ENCODE measurements at places on chromosomes 6 and 20. TPM values are rescaled to one million over a fixed set of nuclear protein-coding genes. Genes with fewer than 3 reads are reported as not detected.

SLC35F1 gene
- not detected for total RNA-seq

PTK7 gene
- 240 TPM for total RNA-seq

NMBR gene
- total RNA-seq: not detected

ACTR5 gene
- 12.1 TPM for total RNA-seq

SCP2D1 gene
- total RNA-seq: not detected

SLC35B2 gene
- total RNA-seq: 105 TPM

ADGB gene
- not detected for total RNA-seq

- H3K27ac ChIP-seq: no peak overlapping the region
- no peak for DNase-seq
- no peaks in the 10 kb centered on the region for H3K4me1 ChIP-seq
- no peak overlapping the region for H3K4me3 ChIP-seq
Measured at GRCh38 chr6:76441875-76442274, 369.4 kb upstream of the IMPG1 start.

- no peak for DNase-seq
- no peak overlapping the region for H3K4me3 ChIP-seq
- H3K36me3 ChIP-seq: no peaks in the 10 kb centered on the region
- H3K27ac ChIP-seq: no peak overlapping the region
Measured at GRCh38 chr20:37919389-37920040, 16.6 kb downstream of the VSTM2L start.

GRCh38 chr6:122969999-122970533 lies 26.0 kb upstream of the CLVS2 start:
- H3K4me1 ChIP-seq: no peaks in the 10 kb centered on the region
- no peak for DNase-seq
- no peaks in the 10 kb centered on the region for H3K27me3 ChIP-seq
- H3K4me3 ChIP-seq: no peak overlapping the region
- no peak overlapping the region for H3K27ac ChIP-seq
- no peaks in the 10 kb centered on the region for H3K36me3 ChIP-seq

DNA sequence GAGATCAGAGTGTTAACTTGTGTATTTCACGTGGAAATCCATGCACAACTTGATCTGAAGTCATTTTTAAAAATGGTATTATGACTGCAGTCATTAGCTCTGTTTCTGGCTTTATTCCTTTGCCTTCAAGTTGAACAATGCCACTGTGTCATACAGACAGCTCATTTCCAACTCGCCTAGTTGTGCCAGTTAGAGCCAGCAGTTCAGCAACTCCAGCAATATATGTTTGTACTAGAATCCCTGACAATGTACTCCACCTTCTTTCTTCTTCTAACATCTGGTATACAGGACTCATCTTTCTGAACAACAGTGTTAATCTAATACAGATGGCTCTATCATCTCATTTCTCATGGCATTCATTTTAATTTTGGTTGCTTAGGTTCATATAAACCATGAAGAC lies 418.3 kb upstream of the POU3F2 start:
- no peak for DNase-seq
- no peak overlapping the region for H3K27ac ChIP-seq
- no peaks in the 10 kb centered on the region for H3K4me1 ChIP-seq
- no peaks in the 10 kb centered on the region for H3K27me3 ChIP-seq
- H3K36me3 ChIP-seq: no peaks in the 10 kb centered on the region

DNA sequence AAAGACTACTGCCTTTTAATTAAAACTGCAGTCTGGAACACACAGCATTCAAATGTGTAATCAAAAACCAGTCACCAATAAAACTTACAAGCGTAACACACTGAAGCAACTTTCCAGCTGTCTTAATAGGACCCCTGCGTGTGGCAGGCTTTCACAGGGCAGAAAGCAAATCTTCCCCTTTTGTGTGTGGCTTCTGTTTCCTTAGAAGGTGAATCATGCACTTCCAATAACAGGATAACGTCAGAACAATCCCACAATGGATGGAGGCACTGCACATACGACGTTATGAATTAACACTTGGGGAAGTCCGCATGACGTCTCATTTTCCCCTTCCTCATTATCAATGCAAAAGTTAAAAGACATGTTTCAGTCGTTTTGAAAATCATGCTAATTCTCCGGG lies 44.8 kb downstream of the INSM1 start:
- H3K4me1 ChIP-seq: no peaks in the 10 kb centered on the region
- no peaks in the 10 kb centered on the region for H3K36me3 ChIP-seq
- H3K27ac ChIP-seq: no peak overlapping the region
- no peak overlapping the region for H3K4me3 ChIP-seq

DNA sequence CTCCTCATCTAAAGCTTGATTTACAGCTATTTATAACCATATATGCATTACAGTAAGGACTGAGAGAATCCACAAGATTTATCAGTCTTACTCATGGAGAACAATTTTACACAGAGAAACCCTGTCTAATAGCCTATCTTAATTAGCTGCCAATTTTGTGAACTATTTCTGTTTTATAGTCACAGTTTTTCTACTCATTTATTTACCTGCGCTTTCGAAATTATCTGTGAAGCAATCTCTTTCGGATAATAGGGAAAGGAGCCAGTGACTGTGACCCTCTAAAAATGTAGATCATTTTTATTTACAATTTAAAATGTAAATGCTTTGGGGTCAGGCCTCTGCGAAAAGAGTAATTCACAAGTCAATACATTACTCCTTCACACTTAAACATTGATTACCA lies 98.1 kb downstream of the TSHZ2 start:
- DNase-seq: no peak
- H3K4me1 ChIP-seq: no peaks in the 10 kb centered on the region
- peaks cover 10% of the 10 kb centered on the region for H3K27me3 ChIP-seq

DNA sequence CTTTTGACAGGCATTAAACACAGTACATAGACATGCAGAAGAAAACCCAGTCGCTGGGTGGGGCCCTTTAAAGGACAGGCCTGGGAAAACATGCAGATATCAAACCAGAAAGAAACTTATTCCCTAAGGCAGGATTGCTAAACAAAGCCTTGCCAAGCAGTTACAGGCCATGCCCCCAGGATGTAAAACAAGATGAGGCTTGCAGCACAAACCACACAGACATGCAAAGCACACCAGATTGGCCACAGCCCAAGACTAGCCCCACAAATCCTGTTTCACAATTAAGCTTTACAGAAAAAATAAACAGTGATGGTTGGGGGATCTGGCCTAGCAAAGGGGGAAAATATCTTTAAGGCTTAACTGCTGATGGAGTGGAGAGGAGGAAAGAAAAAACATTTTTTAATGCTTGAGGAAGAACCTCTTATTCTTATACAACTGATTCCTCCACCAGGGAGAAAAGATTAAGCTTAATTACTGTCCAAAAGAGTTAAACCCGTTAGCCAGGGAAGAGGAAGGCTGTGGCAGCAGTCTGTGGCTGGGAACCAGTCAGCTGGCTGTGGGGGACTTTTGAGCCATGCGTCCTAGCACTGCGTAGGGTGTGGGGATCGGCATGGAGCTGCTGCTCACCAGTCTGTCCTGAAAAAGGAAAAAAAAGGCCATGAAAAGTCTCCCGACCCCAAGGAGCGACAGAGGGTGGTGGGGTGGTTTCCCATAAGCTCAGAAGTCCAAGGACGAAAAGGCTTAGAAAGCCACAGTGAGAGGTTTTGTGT lies 28.4 kb downstream of the COL19A1 start:
- no peaks in the 10 kb centered on the region for H3K27me3 ChIP-seq
- H3K4me1 ChIP-seq: no peaks in the 10 kb centered on the region
- H3K4me3 ChIP-seq: no peak overlapping the region
- DNase-seq: no peak
- no peak overlapping the region for H3K27ac ChIP-seq

DNA sequence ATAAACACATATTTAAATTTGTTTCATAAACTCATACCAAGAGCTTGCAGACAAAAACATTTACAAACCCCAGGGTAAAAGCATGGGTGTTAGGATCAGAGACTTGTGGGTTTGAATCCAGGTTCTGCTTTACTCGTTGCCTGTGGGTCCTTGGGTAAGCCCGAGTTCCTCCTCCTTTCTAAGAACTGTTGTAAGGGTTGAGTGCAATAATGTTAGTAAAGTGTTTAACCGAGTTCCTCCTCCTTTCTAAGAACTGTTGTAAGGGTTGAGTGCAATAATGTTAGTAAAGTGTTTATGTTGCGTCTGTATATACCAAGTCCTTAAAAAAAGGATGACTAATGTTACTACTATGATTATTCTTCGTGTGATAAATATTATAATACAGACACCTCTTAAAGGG lies 18.7 kb downstream of the CCDC170 start:
- DNase-seq: no peak
- H3K4me3 ChIP-seq: no peak overlapping the region
- H3K27ac ChIP-seq: no peak overlapping the region
- H3K4me1 ChIP-seq: no peaks in the 10 kb centered on the region

GRCh38 chr6:106927531-106928398 lies 46.8 kb downstream of the CD24 start:
- peaks cover 6% of the 10 kb centered on the region for H3K27me3 ChIP-seq
- no peaks in the 10 kb centered on the region for H3K36me3 ChIP-seq
- DNase-seq: no peak

- peak overlapping the region; percentile 5 for H3K4me3 ChIP-seq
- H3K36me3 ChIP-seq: no peaks in the 10 kb centered on the region
- no peak for DNase-seq
- H3K27me3 ChIP-seq: peaks cover 3% of the 10 kb centered on the region
- H3K4me1 ChIP-seq: no peaks in the 10 kb centered on the region
Measured at GRCh38 chr20:1803061-1803931, 91.9 kb upstream of the SIRPA start.

GRCh38 chr6:167078745-167079144 lies 44.2 kb upstream of the CCR6 start:
- H3K4me1 ChIP-seq: no peaks in the 10 kb centered on the region
- DNase-seq: no peak
- no peaks in the 10 kb centered on the region for H3K36me3 ChIP-seq
- no peak overlapping the region for H3K4me3 ChIP-seq

- H3K27me3 ChIP-seq: no peaks in the 10 kb centered on the region
- DNase-seq: no peak
- H3K27ac ChIP-seq: no peak overlapping the region
- no peak overlapping the region for H3K4me3 ChIP-seq
- no peaks in the 10 kb centered on the region for H3K36me3 ChIP-seq
Measured at GRCh38 chr6:45899683-45899946, 116.0 kb downstream of the CLIC5 start.
